NCI-H2107 (cell line): ENCODE measurements at places on chromosomes 5 and 9.

DNA sequence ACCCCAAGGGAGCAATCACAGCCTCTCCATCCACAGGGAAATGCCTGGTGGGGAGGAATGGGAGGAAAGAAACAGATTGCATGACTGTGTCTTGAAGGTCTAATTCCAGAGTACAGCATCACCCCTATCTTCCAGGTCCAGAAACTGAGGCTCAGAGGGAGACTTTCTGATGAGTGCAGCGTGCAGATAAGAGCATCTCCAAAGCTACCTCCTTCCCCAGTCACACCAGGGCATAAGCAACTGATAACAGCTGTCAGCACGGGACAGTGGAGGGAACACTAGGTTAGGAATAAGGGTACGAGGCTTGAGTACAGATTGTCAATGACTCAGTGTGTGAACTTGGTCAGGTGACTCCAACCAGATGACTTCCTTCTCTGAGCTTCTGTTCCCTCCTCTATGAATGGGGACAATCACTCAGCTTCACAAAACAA lies 126.9 kb downstream of the KCNIP1 start:
- DNase-seq = no peak

- DNase-seq = no peak
Observed at GRCh38 chr9:130763331-130764171, 70.0 kb downstream of the EXOSC2 start.

GRCh38 chr5:40307920-40308319 lies 371.8 kb upstream of the PTGER4 start:
- DNase-seq = no peak

- DNase-seq = no peak
Observed at GRCh38 chr5:92580814-92581213, 1000.2 kb downstream of the NR2F1-AS1 start.

GRCh38 chr9:4933177-4933576 lies 51.9 kb upstream of the JAK2 start:
- no peak for DNase-seq

- no peak for DNase-seq
Observed at GRCh38 chr5:121029536-121030245, 565.6 kb downstream of the PRR16 start.

DNA sequence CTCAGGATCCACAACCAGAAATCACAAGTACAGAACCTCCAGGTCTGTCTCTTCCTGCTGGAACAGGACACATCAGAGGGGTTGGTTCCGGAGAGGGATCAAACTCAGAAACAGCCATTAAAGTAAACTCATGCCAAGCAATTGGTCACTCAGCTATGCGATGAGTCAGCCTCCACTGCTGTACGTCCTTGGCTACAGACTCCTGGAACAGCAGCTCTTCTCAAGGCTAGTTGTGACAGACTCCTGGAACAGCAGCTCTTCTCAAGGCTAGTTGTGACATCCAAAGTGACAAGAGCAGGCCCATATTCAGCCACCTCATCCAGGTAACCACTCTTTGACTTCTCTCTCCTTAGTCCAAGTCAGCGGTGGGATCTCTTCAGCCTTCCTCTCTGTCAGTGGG lies at the start of gene SPINK13:
SPINK13 (plus strand) TSS at position 229 of the 400 bp plus-strand sequence. CDS start 1,279 bp downstream, outside the sequence.
- DNase-seq = no peak

- no peak for DNase-seq
Observed at GRCh38 chr5:6551287-6551954, 81.4 kb downstream of the NSUN2 start.

DNA sequence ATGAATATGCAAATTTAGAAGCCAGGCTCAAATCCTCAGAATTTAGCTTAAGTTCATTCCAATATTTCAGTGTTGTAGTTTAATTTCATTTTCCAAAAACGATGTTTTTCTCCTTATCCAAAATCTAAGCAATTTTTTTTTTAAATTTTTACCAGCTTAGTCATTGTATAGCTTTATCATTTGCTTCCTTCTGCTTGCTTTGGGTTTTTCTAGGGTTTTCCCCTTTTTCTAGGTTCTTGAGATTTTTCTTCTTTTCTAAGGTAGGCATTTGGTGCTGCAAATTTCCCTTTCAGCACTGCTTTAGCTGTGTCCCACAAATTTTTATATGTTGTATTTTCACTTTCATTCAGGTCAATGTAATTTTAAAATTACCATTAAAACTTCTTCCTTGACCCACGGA lies 34.4 kb upstream of the CCDC112 start:
- no peak for DNase-seq

- no peak for DNase-seq
Observed at GRCh38 chr9:71146511-71146910, 25.1 kb upstream of the TRPM3 start.
